ENCODE measurements at places on chromosomes 2 and 18.

- no peak for DNase-seq
Measured at GRCh38 chr18:11963991-11964484, 17.3 kb upstream of the IMPA2 start.

- DNase-seq: no peak
Measured at GRCh38 chr18:35134791-35135531, 93.7 kb downstream of the MAPRE2 start.

GRCh38 chr2:106789185-106789584 is 96.8 kb downstream of the ST6GAL2 start:
- no peak for DNase-seq

GRCh38 chr2:181395851-181396250 is 61.3 kb upstream of the ITGA4 start:
- no peak for DNase-seq

DNA sequence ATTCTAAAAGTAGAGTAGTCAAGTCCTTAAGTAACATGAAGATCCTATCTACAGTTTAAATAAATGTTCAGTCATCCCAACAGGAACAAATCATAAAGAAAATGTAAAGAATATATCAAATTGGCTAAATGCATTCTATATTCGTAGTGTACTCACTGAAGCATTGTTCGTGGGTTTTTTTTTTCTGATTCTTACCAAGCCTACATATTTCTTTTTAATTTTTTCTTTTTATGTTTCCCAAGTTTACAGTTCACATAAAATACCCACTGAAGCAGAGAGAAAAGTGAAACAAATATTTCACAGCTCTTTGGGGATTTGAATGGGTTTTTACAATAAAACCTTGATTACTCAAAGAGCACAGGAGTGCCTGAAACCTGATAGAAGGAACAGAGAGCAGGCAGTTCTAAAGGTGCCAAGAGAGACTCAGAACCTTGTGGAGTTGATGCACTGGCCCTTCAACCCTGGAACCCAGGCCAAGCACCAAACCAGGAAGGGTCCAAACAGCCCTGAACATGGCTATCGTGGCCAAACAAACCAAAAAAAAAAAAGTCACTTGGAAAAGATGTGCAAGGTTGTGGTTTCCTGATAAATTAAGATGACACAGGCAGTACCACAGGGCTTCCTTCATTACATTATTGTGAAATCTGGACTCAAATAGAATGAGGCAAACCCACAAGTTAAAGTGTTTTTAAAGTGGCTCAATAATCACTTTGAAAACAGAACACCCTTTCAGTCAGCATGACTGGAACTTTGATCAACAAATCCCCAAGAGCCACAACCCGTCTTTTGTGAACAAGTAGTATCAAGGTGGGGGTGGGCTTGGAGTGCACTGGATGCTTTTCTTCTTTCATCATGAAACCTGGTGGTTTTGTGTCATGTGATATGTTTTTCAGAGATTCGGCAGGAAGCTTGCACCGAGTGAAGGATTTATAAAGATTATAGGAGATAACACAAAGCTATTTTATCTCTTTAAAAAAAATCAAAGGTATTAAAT is 245.0 kb upstream of the FN1 start:
- DNase-seq: peak; percentile 98

GRCh38 chr2:197677483-197677882 is 2.1 kb upstream of the RFTN2 start:
- DNase-seq: peak; percentile 15

GRCh38 chr2:9740382-9741073 is 102.7 kb upstream of the TAF1B start:
- DNase-seq: peak; percentile 22

DNA sequence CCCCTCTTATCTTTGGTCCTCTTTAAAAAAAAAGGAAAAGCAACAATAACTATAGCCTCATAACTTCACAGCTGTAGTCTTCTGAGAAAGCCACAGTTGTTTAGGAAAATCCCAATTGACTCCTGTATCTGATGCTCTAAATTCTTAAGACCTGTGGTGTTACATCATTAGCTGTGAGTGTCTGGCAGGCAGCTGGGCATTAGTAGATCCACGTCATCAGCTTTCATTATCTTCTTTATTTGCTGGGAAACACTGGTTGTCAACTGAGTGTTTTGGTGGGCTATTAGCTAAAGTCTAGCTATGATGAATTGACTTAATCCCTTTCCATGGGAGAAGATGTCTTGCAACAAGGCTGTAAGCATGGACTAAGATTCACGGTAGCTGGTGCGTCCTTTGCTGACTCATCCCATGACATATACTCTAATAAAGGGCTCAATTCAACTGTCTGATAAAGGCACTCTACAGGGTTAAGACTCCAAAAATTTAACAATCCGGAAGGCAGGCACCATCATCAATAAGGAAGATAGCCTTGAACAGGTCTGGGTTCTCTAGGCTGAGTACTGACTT is 517.2 kb downstream of the PLCL1 start:
- no peak for DNase-seq

GRCh38 chr2:74267068-74267467 is 68.7 kb downstream of the MTHFD2 start:
- peak; percentile 49 for DNase-seq

DNA sequence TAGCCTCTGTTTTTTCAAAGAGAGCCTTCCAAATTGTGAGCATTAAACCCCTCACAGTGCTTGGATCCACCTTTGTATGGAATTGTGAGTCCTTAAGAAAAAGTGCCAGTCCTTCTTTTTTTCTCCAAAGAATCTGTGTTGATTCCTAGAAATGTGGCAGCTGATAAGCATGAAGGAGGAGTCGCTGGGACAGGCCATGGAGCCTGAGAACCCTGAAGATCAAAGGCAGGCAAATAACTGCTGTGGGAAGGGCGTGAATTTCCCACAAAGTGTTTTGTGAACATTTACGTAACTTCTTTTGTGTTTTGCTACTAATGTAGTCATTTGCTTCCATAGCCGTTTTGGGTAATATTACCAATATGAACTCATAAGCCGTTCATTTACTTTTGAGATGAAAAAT is 27.7 kb upstream of the CHMP1B start:
- DNase-seq: no peak

- peak; percentile 39 for DNase-seq
Measured at GRCh38 chr2:73836141-73836943, 7.6 kb downstream of the STAMBP start.

DNA sequence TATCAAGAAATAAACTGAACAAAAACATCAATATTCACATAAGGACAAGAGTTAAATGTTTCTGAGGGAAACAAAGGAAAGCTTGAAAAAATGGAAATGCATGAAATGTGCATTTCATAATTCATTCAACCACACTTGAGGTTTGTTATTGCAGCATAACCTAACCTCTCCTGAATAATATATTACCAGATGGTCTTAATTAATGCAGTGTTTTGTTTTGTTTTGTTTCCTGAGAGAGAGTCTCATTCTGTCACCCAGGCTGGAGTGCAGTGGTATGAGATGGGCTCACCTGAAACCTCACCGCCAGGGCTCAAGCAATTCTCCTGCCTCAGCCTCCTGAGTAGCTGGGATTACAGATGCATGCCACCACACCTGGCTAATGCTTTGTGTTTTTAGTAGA is 139.9 kb upstream of the PIEZO2 start:
- DNase-seq: no peak

- DNase-seq: no peak
Measured at GRCh38 chr2:85769236-85769982, 15.6 kb downstream of the ATOH8 start.

DNA sequence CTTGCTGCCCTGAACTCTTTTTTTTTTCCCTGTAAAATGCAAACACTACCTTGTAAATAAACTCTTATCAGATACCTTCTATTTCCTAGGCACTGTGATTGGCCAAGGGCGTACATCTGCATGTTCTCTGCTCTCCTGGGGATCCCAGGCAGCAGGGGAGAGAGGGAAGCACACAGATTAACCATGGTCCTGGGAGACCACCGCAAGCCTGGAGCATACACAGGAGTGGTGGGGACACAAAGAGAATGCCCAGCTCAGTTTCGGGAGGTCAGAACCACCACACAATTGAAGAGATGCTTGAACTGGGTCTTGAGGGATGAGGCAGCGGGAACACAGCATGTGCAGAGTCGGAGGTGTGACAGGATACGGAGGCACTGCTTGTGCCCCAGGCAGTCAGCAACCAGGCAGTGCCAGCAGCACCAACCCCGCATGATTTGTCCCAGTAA is 2.1 kb downstream of the GREB1 start:
- no peak for DNase-seq

GRCh38 chr2:102461188-102461587 is 11.8 kb upstream of the SLC9A4 start:
- no peak for DNase-seq

GRCh38 chr2:120477831-120478481 is 132.0 kb downstream of the INHBB start:
- DNase-seq: no peak

DNA sequence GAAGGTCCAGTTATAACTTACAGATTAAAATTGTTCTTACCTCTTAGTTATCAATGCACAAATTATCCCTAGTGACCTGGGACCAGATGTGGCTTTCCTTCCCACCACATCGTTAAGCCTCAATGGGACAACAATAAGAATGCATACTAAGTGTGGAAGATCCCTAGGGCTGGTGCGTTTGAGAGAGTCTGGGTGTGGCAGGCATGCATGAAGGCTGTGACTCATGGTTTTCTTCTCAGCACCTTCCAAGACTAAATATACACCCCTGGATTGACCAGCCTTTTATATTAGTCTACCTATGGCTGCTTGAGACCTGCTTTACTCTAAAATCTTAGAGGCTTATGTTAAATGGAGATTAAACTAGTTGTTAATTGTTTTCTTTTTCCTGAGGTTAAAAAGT is 261.7 kb upstream of the SLC14A2 start:
- peak; percentile 39 for DNase-seq

- peak; percentile 82 for DNase-seq
Measured at GRCh38 chr2:241443486-241444223, 64.7 kb downstream of the STK25 start.

GRCh38 chr18:10679557-10680270 is 153.9 kb downstream of the NAPG start:
- no peak for DNase-seq

GRCh38 chr18:24560511-24560981 is 100.1 kb downstream of the HRH4 start:
- peak; percentile 89 for DNase-seq

DNA sequence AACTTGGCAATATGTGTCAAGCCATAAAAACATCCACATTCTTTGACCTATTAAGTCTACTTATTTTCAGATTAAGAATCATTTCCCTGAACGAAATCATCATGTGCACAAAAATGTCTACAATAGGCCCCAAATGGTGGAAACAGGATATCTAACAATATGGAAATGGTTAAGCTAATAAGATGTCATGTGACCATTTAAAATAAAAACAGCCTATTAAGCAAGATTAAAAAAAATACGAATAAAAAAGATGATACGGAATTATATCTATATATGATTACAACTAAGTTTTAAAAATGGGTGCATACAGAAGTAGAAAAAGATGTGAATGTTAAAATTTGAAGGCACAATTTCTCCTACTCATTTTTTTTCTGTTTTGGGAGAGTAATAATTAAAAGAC is 118.6 kb upstream of the ACVR1C start:
- DNase-seq: no peak

DNA sequence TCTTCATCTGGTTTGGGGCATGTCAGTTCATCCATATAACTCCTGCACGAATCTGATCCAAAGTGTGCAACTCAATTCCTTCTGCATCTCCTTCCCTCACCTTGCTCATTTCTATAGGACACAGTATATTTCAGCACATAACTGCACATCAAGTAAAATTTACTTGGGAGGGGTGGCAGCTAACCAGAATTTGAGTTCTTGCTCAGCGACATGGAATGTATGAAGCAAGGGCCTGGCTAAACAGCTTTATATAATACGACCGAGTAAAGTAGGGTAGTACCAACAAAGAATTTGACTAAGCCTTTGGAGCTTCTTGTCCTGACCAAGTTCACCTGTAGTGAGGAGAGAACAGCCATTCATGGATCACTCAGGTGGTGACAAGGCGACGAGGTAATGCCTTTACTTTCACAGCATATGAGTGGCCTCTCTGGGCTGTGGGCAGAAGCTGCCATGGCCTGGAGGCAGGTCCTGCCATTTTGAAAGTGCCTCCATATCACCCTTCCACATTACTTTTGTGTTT is 570.2 kb upstream of the TNP1 start:
- no peak for DNase-seq

DNA sequence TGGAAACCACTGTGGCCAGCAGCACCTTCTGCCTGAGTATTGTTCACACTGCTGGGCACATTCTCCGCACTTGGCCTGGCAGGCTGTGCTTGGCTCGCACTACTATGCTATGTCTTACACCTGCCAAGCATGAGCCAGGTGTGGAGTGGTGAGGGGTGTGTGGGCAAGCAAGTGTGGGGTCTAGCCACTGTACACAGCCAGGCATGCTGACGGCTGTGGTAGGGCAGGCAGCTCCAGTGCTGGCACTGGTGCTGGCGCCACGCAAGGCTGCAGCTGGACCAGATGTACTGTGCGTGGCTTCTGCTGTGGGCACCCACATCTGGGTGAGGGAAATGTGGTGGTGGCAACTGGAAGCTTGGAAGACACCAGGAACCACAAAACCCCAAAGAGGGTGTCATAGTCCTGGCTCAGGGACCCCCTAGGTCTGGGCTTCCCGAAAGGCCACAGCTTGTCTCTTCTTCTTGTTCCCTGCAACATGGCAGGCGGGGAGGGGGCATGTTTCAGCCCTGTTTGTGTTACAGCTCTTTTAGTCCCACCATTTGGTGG is 101.5 kb downstream of the ALMS1 start:
- no peak for DNase-seq

- no peak for DNase-seq
Measured at GRCh38 chr2:217611056-217611455, 391.7 kb downstream of the TNS1 start.

DNA sequence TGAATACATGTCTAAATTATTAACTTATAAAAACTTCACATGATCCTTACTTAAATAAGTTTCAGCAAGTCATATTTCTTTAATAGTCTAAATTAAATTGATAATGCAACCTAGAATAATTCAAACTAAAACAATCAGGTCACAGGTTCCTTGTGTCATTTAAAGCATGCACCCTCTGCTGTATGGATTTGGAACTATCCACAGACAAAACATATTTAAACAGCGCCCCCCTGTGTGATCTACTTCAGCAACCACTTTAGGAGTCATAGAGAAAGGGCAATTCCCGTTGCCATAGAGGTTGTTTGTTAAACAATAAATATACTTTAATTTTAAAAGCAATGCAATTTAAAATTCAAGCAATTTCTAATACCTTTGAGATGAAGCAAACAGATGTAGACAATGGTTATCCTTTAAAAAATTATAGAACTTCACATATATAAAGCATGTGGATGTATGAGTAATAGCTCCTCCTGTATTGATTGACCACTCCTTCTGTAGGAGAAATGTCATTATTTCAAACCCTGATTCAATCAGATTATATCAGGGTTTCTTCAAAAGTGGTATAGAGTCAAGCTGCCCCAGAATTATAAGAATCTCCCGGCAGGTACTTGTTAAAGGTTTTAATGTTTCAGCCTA is 21.2 kb downstream of the GRB14 start:
- DNase-seq: peak; percentile 85

GRCh38 chr2:223908304-223908998 is 36.7 kb downstream of the WDFY1 start:
- DNase-seq: no peak

DNA sequence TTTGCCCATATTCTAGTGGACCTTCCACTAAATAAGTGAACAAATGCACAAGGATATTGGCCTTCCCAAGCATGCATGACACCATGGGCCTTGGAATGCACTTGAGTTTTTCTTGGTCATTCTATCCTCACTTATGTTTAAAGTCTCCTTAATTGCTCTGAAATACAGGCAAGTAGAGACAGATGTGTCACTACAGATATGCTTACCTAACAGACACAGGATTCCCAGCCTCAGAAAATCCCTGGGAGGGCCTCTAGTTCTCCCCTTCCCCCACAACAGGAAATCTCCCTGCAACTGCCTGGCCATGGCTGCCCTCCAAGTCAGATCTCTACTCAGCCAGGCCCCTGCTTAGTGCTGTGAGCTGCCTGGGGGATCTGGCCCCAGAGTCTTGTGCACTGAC is 445.2 kb downstream of the IRS1 start:
- DNase-seq: peak; percentile 82
